ENCODE measurements at places on chromosomes 6 and 20. TPM values are rescaled to one million over a fixed set of nuclear protein-coding genes. Genes with fewer than 3 reads are reported as not detected.
A peak's percentile ranks its signal among the peaks of the same experiment; 100 is the strongest.

The KCNQ2 gene
- total RNA-seq, result not detected

The IP6K3 gene
- not detected for total RNA-seq

The CRISP1 gene
- not detected for total RNA-seq

The JPH2 gene
- total RNA-seq, result 86.7 TPM

The NRSN1 gene
- total RNA-seq, result not detected

DNA sequence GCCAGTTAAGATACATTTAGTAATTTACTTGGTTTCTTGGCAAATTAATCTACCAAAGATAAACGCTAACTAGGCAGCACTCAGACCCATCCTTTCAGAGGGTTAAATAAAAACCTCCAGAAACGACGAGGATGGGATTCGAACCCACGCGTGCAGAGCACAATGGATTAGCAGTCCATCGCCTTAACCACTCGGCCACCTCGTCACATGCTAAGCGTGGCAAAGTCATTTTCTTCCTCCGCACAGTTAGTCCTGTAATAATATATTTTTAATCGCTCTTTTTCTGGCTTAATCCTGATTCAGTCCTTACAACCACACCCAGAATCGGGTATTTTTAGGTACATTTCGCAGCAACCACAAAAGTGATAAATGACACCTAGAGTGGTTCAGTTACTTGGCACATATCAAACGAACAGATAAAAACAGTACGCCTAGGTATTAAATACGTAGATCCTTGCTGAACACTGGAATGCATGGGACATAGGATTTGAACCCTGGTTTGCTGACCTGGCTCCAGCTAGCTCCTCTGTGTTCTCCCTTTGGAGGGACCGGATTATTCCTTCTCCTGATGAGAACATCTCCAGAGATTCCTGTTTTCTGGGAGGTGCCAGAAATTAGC lies 71.6 kb downstream of the GPX5 start:
- no peaks in the 10 kb centered on the region for H3K36me3 ChIP-seq
- DNase-seq, result no peak
- no peaks in the 10 kb centered on the region for H3K27me3 ChIP-seq
- no peak overlapping the region for H3K4me3 ChIP-seq
- H3K27ac ChIP-seq, result no peak overlapping the region

DNA sequence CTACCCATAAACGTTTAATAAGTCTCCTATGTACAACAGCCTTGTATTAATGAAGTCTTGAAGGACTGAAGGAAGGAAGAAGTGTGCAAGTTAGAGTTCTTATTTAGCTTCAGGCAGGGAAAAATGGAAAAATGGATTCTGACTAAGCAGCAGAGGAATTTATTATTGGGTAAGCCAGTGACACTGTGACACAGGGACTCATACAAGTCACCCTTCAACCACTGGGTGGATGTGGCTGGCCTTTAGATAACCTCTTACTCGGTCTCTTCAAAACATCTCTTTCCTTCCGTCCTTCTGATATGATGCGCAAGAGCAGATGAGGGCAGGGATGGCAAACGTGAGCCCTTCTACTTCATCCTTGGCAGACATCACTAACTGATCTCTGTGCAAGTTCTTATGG lies 145.6 kb downstream of the DHX35 start:
- no peak for DNase-seq
- no peaks in the 10 kb centered on the region for H3K4me1 ChIP-seq
- H3K36me3 ChIP-seq, result no peaks in the 10 kb centered on the region

GRCh38 chr6:151009576-151009975 lies 144.1 kb downstream of the MTHFD1L start:
- no peaks in the 10 kb centered on the region for H3K27me3 ChIP-seq
- H3K4me3 ChIP-seq, result no peak overlapping the region
- H3K27ac ChIP-seq, result no peak overlapping the region
- H3K4me1 ChIP-seq, result no peaks in the 10 kb centered on the region

DNA sequence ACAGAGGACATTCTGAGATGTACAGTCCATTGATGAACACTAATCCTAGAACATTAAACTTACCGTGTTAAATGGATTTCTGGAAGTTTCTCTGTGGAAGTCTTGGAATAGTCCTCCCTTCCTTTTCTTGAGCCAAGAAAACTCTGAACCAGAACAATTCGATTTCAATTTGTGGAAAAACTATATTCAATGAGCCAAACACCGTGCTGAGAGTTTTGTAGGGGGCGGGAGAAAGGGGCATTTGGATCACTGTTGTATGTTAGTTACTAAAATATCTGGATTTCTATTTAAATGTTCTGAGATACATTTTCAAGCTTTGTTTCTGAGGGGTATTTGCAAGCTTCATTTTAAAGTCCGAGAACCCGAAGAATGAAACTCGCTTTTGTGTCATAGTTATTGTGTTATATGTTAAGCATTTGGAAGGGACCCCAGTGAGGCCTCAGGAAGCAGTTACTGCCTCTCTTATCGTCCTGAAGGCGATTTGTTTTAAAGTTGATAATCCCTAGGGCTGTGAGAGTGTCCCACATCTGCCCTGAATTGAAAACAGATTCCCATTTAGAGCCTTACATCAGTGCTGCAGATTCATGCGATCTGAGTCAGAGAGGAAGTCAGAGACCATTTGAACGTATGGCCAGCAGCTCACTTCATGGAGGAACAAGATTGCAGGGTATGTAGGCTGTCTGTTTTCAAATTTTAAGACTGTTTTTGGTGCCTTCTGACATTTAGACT lies 70.8 kb upstream of the SASH1 start:
- peak overlapping the region; percentile 22 for H3K27ac ChIP-seq
- no peak for DNase-seq

- no peak overlapping the region for H3K27ac ChIP-seq
- H3K4me1 ChIP-seq, result peaks cover 10% of the 10 kb centered on the region
- H3K4me3 ChIP-seq, result no peak overlapping the region
- DNase-seq, result no peak
- H3K27me3 ChIP-seq, result no peaks in the 10 kb centered on the region
- H3K36me3 ChIP-seq, result no peaks in the 10 kb centered on the region
Observed at GRCh38 chr20:25313593-25313992, 65.7 kb downstream of the PYGB start.

DNA sequence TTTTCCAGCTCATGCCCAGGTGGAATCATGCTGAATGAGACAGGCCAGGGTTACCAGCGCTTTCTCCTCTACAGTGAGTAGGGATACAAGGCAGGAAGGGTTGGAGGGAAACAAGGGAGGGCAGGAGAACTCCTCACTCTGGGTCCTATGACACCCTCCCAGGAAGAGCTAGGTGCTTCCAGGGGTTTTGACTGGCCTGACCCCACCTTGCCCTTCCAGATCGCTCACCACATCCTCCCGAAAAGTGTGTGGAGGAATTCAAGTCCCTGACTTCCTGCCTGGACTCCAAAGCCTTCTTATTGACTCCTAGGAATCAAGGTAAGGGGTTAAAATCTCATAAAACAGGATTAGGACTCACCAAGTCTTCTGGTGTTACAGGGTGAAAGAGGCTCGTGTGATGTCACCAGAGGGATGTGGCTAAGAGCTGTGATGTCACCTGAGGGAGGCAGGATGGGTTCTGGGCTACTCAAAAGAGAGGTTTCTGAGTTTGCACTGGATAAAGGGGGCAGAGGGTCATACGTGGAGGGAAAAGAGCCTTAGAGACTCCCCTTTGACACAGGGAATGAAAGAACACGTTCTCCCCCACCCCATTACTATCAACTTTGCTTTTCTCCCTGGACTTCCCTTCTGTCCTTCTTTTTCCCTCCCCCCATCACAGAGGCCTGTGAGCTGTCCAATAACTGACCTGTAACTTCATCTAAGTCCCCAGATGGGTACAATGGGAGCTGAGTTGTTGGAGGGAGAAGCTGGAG lies 1.9 kb downstream of the APOM start:
- H3K4me1 ChIP-seq, result peaks cover 34% of the 10 kb centered on the region
- no peak overlapping the region for H3K4me3 ChIP-seq
- H3K27ac ChIP-seq, result no peak overlapping the region
- no peaks in the 10 kb centered on the region for H3K27me3 ChIP-seq

DNA sequence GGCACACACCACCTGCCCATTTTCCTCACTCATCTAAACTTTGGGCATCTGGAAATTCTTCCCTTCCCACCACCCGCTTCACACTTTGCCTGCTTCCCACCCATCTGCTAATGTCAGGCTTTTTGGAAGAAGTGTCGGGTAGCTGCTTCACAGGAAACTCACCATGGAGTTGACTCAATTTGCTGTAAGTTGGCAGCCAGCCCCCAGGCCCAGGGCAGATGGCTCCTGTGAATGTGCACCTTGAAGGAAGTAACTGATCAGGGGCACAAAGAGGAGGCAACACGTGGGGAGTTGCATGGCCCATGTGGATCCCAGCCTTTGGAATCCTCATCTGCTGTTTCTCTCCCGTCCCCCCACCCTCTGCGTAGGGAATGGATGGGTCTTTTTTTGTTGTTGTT lies 87.3 kb downstream of the PPP1R14C start:
- no peaks in the 10 kb centered on the region for H3K4me1 ChIP-seq
- no peaks in the 10 kb centered on the region for H3K27me3 ChIP-seq
- no peak overlapping the region for H3K4me3 ChIP-seq
- no peak for DNase-seq

GRCh38 chr6:117947234-117947633 lies 40.2 kb downstream of the SLC35F1 start:
- no peaks in the 10 kb centered on the region for H3K4me1 ChIP-seq
- no peaks in the 10 kb centered on the region for H3K27me3 ChIP-seq
- no peak overlapping the region for H3K4me3 ChIP-seq
- no peaks in the 10 kb centered on the region for H3K36me3 ChIP-seq
- no peak for DNase-seq

Data from ascending aorta (tissue), 2 donors.